ENCODE measurements at places on chromosomes 16 and 17. TPM values are rescaled to one million over a fixed set of nuclear protein-coding genes. Genes with fewer than 3 reads are reported as not detected.
A peak's percentile ranks its signal among the peaks of the same experiment; 100 is the strongest.

SPATA32 gene
- not detected for total RNA-seq

OR2C1 gene
- 0.74 TPM for total RNA-seq

- no peak for DNase-seq
Measured at GRCh38 chr16:84554627-84555328, 50.3 kb upstream of the MEAK7 start.

- no peak for DNase-seq
Measured at GRCh38 chr17:514584-514983, 162.0 kb upstream of the RPH3AL start.

- no peak for DNase-seq
Measured at GRCh38 chr17:33300241-33300640, 7.1 kb upstream of the ASIC2 start.

DNA sequence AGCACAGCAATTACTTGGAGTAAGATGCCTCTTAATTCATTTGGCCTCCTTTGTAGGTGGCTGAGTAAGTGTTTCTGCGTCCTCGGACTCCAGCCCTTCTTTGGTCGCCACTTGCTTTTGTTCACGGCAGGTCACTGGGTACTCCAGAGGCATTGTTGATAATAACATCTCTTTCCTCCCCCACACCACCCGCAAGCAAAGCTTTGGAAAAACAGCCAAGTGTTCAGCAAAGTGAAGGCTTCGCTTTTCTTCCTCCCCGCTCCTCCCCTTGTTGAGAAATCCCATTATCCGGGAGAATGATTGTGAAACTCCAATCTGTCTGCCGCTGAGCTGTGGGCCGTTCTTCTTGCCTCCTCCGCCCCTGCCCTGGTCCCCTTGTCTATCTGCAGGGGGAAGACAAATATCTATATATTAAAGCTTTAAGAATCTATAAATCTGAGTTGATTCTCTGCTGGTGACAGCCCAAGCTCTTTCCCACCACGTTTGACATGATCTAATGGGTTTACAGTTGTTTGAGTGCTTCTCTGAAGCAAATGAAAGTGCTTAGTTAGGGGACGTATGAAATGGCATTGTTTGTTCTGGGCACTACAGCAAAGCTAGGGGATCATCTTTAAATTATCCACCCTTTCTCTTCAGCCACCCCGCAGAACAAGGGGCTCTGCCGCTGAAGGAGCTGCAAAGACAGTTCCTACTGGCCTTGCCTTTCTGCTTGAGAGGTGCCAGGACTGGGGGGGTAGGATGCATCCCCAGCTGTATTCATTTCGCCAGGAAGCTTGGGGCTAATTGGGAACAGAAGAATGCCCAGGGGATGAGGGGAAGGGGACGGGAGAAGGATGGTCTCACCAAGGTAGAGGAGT is 167.1 kb downstream of the CCDC182 start:
- DNase-seq: peak; percentile 95

- DNase-seq: no peak
Measured at GRCh38 chr16:12210925-12211869, 234.7 kb downstream of the SNX29 start.

DNA sequence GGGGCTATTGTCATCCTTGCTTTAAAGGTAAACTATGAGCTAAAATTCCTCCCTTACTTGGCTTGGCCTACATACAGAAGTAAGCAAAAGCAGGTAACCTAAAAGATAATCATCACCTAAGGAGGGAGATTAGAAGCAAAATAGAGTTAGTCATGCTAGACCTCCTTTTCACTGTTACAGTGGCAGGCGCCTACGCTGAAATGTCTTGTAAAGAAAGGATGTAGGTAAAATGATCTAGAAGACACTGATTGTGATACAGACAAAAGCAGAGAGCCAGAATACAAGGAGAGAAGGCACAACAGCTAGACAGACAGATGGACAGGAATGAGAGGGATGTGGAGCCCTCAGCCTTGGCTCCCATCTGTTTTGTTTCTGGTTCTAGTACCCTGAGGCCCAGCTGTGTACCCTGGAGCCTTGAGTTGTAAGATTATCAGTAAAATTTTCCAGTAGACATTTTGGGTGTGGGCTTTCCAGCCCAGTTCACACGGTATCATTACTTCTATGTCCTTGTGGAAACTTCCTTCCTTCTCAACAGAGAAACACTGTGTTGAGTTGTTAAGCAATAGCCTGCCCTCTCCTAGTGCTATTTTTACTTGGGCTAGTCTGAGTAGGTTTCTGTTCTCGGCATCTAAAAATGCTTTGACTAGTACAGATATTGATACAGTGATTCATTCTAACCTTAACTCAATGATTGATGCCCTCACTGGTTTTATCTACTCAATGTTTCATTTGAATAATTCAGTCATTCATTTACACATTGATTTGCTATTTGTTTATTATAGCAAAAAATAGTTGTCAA is 7.7 kb upstream of the C16orf78 start:
- DNase-seq: no peak

- no peak for DNase-seq
Measured at GRCh38 chr16:75096656-75097055, 19.9 kb downstream of the LDHD start.

DNA sequence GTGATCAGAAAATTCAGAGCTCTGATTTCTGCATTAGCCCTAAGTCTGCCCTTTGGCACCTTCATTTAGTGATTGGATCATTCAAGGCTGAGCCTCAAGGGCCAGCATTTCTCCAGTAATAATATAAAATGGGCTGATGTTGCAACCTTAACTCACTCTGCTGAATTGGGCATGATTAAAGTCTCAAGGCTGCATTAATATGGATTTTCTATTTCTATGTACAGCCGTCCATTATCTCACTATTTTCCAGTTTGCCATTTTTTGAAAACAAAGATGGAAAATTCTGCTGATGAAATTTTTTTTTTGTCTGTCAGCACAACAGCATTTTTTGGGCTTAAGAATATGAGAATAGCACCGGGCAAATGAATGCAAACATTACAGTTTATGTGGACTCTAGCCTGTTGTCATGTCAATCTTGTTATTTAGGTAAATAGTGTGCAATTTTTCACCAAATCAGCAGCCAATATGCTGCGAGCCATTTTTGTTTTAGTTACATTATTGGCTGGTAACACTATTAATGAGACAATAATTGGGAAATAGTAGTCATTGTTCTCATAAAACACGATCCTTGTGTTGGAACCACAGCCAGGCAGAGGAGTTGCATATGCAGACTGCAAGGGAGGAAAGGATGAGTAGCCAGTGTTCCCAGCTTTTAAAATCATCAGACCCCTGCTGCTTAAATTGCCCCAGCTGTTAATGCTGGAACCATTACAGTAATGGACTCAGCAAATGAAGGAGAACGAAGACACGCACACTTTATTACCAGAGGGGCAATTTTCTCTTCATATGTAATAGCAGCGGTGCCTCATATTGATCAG is 10.5 kb downstream of the FTO start:
- no peak for DNase-seq

DNA sequence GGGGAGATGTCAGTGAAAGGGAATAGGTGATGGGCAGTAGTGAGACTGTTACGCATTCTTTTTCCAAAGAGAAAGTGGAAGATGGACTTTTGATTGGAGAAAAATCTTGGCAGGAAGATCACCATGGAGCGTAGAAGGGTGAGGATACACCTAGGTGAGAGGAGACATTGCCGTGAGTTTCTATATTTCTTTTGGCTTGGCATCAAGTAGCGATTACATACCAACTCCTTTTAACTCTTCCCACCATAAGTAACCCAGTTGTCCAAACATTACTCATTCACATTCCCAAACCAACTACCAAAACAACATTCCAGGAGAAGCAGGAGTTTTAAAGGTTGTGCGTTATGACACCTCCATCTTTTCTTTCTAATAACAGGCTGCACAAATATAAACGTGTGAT is 10.7 kb upstream of the KRT28 start:
- no peak for DNase-seq

- DNase-seq: no peak
Measured at GRCh38 chr16:58960484-58960883, 226.4 kb upstream of the GOT2 start.

DNA sequence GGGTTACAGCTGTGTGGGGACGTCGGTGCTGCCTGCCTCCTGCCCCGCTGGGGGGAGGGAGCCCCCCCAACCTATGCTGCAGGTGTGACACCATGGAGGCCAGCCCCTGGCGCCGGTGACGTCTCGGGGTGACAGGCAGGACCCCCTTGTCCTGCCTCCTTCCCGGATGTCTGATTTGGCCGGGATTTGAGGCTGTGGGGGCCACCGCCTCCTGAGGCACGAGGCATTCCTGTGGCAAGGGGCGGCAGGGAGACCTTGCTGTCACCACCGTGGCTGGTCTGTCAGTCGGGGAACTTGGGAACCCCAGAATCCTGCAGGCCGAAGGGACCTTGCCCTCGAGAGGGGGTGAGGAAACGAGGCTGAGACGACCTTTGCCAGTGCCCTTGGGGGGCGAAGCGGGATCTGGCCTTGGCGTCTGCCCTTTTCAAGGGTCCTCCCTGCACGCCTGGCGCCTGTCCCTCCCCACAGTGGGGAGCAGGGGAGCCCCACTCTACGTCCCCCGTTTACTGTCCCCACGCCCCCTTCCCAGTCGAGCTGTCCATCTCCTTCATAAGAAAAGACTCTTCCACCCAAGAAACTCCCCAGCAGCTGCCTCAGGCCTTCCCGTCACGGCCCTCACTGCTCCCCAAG is 74.4 kb downstream of the METRNL start:
- peak; percentile 78 for DNase-seq

- no peak for DNase-seq
Measured at GRCh38 chr16:12142157-12142556, 165.6 kb downstream of the SNX29 start.
